ENCODE measurements at places on chromosomes 13 and 19. TPM values are rescaled to one million over a fixed set of nuclear protein-coding genes. Genes with fewer than 3 reads are reported as not detected.

KLK15 gene
- total RNA-seq, result not detected

ZNF541 gene
- not detected for total RNA-seq

RNF225 gene
- total RNA-seq, result 0.44 TPM

JSRP1 gene
- total RNA-seq, result 0.54 TPM

ZNF793 gene
- 8.7 TPM for total RNA-seq

RXFP2 gene
- not detected for total RNA-seq

ZNF266 gene
- 50.3 TPM for total RNA-seq

GRCh38 chr19:39542206-39542605 lies 2.2 kb upstream of the EID2 start:
- DNase-seq, result no peak

GRCh38 chr13:90696254-90696653 lies 651.2 kb upstream of the MIR17HG start:
- no peak for DNase-seq

DNA sequence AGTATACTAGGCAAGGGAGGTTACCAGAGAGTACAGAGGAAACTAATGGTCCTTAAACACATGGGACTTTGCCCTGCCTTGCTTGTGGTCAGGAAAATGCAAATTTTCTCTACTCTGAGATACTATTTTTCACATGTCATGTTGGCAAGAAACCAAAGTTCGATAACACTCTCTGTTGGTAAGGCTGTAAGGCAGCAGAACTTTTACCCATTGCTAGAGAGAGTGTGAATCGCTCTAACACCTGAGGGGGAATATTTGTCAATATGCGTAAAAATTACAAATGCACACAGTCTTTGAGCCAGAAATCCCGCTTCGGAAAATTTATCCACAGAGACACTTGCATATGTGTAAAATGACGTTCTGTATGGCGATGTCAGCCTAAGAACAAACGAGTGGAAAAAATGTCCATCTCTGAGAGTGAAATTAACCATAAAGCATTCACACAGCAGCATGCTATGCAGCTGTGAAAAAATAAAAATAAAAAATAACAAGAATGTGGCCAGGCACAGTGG lies 9.5 kb upstream of the RFX1 start:
- no peak for DNase-seq

DNA sequence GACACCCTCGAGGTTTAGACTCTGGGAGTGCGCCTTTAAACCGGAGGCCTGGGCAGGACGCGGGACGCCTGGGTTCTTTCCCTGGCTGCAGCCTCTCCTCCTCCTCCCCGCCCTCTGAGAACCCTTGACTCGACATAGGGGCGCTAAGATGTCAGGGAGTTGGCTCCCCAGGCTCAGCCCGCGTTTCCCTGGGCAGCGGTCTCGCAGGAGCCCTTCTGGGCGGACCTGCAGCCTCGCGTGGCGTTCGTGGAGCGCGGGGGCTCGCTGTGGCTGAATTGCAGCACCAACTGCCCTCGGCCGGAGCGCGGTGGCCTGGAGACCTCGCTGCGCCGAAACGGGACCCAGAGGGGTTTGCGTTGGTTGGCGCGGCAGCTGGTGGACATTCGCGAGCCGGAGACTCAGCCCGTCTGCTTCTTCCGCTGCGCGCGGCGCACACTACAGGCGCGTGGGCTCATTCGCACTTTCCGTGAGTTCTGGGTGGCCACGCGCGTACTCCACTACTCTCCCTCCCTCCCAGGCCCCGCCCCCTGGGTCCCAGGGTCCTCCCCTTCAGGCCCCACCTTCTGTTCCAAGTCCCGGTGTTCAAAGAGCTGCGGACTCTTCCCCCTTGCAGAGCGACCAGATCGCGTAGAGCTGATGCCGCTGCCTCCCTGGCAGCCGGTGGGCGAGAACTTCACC lies 1.3 kb downstream of the ICAM5 start:
- peak; percentile 50 for DNase-seq

DNA sequence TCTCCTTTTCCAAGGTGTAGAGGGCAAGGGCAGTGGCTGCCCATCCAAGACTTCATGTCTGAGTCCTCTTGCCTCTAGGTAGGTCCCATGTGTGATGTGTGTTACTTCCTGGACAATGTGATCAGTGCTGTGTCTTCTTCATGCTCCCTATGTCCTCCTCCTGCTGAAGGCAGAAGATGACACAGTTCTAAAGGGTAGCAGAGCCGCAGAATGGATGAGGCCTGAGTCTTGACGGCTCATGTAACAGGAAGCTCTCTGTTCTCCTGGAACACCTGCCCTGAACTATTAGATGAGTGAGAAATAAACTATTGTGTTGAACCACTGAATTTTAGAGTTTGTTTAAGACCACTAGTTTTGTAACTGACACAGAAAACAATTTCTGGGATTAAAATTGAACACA lies 165.9 kb downstream of the NDFIP2 start:
- DNase-seq, result no peak

GRCh38 chr19:46124638-46125115 lies at the start of gene IGFL3:
IGFL3 (minus strand) TSS chr19:46124688; CDS start chr19:46124649, 39 bp downstream.
- no peak for DNase-seq

- DNase-seq, result no peak
Measured at GRCh38 chr13:77449265-77449664, 86.2 kb upstream of the SCEL start.

- DNase-seq, result peak; percentile 51
Measured at GRCh38 chr19:45403781-45404556, 900 bp downstream of the PPP1R13L start.

- no peak for DNase-seq
Measured at GRCh38 chr13:48249018-48249417, 16.0 kb downstream of the ITM2B start.

DNA sequence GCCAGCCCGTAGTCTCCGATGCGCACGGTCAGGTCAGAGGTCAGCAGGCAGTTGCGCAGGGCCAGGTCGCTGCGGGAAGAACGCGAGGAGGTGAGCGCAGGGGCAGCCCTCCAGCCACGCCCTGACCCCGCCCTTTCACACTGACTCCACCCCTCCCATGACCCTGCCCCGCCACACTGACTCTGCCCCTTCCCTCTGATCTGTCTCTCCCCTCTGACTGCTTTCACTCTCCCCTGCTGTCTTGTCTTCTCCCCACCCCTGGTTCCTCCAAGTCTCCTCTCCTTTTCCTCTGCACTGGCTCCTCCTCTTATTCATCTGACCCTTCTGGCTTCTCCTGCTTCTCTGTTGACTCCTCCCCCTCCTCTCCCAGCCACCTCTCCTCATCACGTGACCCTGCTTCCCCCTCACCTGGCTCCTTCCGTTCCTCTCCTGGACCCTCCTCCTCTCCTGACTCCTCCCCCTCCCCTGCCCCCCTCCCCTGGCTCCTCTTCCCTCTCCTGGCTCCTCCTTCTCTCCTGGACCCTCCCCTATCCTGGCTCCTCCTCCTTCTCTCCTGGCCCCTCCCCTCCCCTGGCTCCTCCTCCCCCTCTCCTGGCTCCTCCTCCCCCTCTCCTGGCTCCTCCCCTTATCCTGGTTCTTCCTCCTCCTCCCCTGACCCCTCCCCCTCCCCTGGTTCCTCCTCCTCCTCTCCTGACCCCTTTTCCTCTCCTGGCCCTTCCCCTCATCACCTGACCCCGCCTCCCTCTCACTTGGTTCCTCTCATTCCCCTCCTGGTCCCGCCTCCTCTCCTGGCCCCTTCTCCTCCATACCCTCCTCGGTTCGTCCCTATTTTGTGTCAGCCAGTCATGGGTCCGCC lies 9.9 kb downstream of the LMTK3 start:
- DNase-seq, result no peak

GRCh38 chr13:54699831-54700230 lies 1671.2 kb downstream of the OLFM4 start:
- no peak for DNase-seq

DNA sequence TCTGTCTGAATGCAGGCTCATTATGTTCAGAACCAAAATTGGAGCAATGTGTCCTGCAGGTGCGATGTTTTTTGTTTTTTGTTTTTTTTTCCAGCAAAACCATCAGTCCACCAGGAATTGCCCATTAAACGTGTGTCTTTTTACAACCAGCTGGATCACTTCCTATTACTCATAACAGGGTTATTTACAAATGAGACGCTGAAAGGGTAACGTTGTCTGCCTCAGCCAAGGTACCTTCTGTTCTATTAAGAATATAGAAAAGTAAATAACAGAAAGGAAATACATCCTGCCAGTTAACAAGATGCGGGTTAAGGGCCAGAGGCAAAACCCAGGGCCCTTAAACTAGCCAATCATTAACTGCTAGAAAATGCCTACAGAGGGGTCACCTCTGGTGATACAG lies 590.4 kb downstream of the TBC1D4 start:
- DNase-seq, result no peak

DNA sequence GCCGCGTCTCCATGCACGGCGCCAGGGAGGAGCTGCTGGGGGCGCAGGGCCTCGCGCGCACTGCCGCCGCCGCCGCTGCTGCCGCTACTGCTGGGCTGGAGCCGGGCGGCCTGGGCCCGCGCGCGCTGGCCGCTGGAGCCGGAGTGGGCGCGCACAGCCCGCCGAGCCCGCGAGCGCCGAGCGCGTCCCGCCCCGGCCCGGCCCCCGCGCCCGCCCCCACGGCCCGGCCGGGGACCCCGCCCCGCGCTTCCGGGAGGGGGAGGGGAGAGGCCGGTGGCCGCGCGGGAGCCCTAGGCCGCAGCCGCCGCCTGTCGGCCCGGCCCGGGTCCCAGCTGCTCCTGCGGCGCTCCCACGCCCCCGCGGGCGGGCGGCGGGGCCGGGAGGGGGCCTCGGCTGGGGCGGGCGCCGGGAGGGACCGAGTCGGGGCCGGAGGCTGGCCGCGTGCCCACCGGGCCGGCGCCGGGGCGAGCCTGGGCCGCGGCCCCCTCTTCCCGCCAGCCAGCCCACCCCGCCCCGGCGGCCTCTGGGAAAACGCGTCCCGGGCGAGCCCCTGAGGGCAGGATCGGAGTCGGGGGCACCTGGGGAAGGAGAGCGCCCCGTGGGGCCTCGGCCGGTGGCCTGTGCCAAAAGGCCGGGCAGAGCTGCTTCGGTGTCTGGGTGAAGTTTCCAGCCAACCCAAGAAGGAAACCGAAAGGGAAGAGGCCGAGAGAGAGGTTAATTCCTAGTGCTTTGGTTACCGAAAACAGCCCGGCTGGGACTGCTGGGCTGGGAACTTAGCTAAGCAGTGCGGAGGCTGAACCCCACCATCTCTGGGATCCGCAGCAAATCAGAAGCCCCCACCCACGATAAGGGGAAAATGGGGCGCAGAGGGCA lies at the start of gene STK24:
Gene STK24, minus strand, starts transcription at position 145 of the 873 bp plus-strand sequence. CDS start 321 bp downstream, outside the sequence.
- DNase-seq, result peak; percentile 82

DNA sequence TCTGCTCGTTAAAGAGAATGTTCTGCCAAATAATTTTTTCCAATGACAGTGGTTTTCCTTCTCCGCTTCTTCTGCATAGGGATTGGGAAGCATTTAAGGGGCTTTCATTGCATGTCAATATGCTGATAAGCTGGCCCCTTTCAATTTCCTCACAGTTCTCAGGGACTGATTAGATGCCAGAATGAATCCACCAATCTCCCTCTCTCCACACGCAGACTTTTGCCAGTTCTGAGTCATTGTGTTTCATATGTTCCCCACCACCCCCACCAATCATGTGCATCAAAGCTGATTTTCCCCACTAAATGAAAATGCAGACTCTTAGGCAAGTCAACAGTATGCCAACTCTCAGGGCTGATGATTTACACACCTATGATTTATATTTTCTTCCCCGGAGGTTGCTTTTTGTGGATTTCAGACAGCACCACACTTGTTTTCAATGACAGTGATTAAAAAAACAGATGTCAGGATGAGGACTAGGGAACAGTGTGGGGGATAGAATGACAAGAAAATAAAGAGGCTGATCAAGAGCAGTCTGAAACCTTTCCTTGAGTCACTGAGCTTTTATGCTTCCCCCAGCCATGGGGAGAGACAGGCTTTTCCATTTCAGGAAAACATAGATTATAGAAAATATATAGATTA lies 47.9 kb upstream of the C13orf42 start:
- no peak for DNase-seq

DNA sequence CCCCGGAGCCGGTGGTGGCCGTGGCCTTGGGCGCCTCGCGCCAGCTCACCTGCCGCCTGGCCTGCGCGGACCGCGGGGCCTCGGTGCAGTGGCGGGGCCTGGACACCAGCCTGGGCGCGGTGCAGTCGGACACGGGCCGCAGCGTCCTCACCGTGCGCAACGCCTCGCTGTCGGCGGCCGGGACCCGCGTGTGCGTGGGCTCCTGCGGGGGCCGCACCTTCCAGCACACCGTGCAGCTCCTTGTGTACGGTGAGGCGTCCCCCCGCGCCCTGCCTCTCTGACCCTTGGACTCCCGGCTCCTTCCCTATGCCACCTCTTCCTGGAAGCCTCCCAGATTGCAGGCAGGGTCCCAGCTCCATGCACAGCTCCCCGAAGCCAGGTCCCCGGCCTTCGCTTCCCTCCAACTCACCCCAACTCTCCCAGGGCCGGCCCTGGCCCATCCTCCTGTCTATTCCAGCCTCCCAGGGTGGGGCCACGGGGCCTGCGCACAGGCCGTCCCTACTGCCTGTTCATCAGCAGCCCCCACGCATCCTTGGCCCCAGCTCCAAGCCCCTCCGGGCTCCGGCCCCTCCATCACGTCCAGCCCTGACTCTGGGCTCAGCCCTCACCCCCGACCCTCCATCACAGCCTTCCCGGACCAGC lies 1.7 kb downstream of the MADCAM1 start:
- no peak for DNase-seq

DNA sequence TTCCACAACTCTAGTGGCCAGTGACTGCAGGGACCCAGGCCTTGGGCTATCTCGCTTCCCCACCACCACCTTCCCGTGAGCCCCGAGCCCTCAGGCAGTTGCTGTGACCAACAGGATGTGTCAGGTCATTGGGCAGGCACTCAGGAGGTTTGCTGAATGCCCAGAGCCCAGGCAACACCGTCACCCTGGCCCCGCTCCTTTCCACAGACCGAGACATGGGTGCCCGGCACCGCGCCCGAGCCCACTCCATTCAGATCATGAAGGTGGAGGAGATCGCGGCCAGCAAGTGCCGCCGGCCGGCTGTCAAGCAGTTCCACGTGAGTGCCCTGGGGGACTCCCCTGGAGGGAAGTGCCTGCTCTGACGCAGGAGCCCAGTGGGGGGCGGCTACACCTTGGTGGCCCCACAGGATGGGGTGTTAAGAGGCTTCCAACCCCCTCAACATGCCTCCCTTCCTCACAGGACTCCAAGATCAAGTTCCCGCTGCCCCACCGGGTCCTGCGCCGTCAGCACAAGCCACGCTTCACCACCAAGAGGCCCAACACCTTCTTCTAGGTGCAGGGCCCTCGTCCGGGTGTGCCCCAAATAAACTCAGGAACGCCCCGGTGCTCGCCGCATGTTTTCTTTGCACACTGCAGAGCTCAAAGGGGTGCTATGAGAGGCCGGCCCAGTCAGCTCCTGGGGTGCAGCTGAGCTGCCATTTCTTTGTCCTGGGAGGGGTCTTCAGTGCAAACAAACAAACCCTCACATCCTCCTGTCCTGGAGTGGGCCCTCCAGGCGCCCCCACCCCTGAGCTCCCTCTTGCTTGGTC lies 3.2 kb downstream of the RPL18A start:
- DNase-seq, result no peak

DNA sequence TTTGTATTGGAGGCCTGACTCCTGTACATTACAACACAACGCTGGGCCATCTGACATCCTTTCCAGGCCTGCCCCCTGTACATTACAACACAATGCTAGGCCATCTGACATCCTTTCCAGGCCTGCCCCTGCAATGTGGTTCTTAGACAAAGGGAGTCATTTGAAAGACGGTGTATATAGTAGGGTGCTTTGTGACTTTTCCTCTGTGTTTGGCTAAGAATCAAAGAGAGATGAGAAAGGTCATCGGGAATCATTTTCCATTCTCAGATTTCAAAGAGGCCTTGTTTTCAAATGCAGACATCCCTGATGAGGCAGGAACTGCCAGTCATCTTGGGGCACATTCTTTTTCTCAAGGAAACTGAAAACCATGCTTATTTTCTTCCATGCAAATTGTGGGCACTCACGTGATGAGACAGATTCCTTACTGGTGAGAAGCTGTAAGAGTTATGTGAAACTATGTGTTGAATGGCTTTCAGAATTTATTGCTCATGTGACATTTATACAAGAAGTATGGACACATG lies 551.6 kb downstream of the MYO16 start:
- DNase-seq, result no peak
